Stimulated activated CD8-positive, alpha-beta memory T cell treated with anti-CD3 and anti-CD28 coated beads, Interleukin-7, amount 100 ng/mL, for 1 hour (primary cell): ENCODE measurements at places on chromosomes 11 and 22.
A peak's percentile ranks its signal among the peaks of the same experiment; 100 is the strongest.

GRCh38 chr11:2990617-2991451, 1.3 kb downstream of the NAP1L4 start:
- no peak for DNase-seq

DNA sequence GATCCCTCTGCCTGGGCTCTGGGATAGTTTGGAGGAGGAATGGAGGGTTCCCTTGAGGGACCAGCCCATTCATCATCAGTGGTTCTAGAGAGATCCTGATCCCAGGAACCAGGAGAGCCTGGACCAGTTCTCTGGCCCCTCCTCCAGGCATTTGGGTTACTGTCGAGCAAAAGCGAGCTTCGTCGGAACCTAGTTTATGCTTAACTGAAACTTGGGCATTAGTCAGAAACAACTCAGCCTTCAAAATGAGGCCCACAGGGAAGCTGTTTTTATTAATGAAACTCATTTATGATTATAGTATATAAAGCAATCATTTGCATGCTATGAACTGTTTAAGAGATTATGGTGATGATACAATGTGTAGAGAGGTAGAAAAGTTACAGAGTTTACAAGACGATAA, 61.4 kb downstream of the LIF start:
- DNase-seq = no peak

DNA sequence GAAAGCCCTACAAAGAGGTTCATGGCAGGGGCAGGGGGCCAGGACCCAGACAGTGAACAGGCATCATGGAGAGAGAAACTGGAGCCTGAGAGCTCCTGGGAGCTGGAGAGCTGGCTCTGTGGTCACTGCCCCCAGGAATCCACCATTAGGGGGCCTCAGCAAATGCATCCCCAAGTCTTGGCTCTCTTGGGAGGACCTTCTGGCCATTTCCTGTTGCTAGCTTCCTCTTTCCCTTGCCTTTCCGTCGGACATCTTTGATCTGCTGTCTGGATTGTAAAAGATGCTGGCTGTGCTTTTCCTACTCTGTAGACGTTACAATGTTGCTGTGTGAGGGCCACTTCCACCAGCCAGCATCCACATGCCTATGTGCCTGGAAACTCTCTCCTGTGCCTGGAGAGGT, 7.1 kb upstream of the CRYBB2 start:
- no peak for DNase-seq

DNA sequence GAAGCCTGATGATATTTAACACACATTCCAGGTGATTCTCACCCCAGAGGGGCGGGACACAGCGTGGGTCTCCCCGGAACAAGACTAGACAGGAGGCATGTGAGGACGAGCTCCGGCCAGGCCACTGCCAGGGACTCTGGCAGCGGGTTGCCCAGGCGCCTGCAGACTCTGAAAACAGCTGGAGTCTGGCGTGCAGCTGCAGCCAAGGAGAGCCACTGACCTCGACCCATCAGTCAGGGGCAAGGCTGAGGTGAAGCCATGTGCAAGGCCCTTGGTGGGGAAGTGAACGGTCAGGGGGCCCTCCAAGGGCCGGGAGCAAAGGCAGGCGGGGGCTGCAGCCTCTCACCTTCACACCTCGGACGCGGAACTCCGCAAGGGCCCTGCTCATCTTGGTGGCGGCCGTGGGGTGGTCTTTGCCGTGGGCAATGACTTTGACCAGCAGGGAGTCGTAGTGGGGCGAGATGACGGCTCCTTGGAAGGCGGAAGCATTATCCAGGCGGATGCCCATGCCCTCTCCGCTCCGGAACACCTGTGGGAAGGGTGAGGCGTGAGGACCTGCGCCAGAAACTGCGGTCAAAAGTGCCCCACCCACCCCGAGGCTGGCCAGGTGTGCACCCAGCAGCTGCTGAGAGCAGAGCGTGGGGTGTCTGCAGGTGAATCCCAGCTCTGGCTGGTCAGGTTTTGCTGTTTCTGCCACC, 6.7 kb downstream of the LRFN4 start:
- DNase-seq = no peak

DNA sequence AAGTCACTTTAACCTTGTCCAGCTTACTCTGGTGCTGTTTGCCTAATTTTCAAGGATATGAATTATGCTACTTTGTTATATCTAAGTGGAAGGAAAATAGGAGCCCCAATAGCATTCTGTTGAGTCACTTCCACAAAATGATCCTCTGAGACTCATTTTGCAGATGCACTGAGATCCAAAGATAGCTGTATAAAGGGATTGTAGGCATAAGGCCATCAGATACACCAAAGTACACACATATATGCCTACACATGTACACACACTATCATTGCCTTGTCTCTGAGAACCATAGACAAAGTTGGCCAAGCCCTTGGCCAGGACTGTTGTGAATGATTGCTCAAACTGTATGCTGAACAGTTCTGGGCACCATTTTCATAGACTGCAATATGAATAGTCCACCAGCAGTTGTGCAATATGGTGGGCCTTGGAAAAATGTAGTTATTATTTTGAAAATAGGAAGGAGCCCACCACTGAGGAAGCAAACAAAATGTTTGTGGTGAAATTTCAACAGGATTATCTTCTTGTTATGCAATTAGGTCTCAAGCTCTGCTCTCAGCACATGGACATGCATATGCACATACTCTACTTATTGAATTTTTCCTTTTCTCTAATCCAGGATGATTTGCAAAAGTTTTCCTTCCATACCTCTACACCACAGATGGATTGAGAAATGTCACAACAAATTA, 186.0 kb upstream of the CTSC start:
- DNase-seq = no peak

DNA sequence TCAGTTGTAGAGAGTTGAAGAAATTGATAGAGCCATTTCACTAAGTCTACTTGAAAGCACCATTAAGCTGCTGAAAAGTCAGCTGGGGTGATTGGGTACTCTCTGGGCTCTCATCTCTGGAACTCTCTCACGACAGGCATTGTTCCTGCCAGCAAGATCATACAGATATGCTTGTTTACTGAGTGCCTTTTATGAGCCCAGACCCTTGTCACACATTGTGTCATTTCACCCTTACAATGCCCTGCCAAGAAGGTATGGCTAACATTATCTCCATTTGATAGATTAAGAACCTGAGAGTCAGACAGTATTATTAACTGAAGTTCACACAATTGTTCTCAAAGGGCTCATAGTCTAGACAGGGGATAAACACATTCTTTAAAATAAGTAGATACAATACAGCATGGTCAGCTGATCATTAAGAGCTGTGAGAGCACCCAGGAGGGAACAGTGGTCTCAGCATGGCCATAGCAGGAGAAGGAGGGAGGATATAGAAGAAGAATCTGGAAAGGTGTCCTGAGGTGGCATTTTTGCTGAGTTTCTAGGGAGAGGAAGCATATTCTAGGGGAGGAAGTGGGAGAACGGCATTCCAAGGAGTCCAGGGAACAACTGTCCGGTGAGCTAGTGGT, 580.5 kb downstream of the INSC start:
- no peak for DNase-seq

DNA sequence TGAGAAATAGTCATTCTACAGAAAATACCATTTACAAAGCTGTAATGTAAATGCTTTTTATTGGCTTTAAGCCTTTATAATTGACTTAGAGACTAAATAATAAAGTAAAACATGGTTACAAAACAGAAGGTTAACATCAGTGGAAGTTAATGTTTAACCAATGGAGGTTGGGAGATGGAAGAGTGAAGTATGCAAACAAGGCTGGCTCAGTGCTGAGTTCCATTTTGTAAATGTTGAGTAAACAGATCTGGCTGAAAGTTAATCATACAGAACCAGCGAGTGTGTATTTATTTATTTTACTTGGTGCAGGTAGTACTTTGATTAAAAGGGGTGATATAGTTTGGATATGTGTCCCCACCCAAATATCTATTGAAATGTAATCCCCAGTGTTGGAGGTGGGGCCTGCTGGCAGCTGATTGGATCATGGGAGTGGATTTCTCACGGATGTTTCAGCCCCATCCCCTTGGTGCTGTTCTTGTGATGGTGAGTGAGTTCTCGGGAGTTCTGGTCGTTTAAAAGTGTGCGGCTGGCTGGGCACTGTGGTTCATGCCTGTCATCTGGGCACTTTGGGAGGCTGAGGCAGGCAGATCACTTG, 827.4 kb downstream of the OPCML start:
- DNase-seq = no peak

DNA sequence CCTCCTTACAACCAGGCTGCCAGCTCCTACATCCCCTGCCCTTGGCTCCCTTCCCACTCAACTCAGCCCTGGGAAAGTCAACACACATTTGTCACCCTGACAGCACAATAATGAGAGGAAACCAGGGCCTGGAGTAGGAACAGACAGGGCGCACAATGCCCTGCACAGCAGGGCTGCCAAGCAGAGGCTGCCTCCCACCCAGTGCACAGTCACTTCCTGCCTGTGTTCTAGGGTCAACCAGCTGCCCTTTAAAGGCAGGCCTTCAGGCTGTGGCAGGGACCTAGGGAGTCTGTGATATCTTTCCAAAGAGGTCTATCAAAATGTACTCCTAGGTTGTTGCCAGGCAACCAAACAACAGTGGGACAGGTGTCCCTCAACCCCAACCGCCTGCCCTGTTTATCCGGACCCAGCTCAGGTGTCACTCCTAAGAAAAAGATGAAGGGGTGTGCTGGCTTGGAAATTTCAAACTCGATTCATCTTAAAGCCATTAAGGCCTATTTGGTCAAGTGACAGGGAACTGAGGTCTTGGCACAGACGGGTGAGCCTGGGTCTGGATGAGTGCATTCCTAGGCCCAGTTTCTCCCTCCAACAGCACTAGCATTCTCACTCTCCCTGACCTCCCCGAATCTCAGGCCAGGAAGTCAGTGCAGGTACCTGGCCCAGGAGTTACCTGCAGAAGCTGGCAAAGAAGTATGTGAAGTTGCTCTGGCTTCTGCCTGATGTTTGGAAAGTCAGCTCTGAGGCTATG, 110.3 kb upstream of the PITPNB start:
- no peak for DNase-seq

- DNase-seq = no peak
Observed at GRCh38 chr22:36938028-36938425, 24.6 kb downstream of the CSF2RB start.

DNA sequence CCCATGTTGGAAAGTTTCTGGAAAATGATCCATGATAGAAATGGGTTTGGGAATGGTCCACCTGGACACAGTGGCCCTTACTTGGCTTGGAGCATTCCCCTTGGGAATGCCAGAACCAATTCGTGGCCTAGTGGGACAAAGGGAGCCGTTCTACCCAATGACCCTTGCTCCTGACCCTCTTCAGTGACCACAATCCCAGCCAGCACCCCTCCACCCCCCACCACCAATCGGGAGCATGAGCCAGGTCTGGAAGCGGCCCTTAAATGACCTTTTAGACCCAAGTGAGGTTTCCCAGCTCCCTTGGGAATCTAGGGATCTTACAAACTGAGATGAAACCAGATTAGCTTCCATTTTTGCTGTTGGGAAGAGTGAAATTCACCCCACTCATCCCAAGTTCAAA, 51.3 kb upstream of the CDON start:
- DNase-seq = no peak

GRCh38 chr22:27443306-27443705, 358.2 kb downstream of the MN1 start:
- no peak for DNase-seq

GRCh38 chr11:59822989-59823566, 12.5 kb upstream of the MRPL16 start:
- no peak for DNase-seq

DNA sequence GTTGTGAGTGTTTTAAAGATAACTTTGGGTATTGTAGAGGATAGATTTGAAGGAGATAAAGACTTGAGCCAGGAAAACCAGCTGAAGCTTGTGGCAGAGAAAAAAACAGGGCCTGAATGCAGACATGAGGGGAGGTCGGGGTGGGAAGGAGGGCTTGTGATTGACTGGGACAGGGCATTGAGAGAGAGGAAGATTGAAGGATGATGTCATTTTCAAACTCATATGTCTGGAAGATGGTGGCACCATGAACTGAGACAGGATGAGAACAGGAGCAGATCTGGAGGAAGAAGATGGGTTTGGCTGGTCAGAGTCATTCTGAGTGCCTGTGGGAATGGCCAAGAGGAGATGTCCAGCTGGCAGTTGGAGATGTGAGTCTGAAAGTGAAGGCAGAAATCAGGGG, 14.7 kb downstream of the CSNK2A3 start:
- no peak for DNase-seq

GRCh38 chr22:24179478-24180210, 1.6 kb upstream of the SUSD2 start:
- no peak for DNase-seq

- peak; percentile 23 for DNase-seq
Observed at GRCh38 chr11:102109896-102110760, at the start of gene YAP1. Gene YAP1, plus strand, starts transcription at chr11:102110447. Its CDS starts 402 bp downstream, at chr11:102110849.

- DNase-seq = no peak
Observed at GRCh38 chr11:120501440-120501839, 10.1 kb upstream of the GRIK4 start.
